ENCODE measurements at places on chromosomes 4 and X.

- no peak for DNase-seq
These were observed 2.9 kb upstream of the ATOH1 start for GRCh38 chr4:93825551-93826216.

- DNase-seq = no peak
These were observed 16.8 kb downstream of the SCFD2 start for GRCh38 chr4:53349091-53349491.

- DNase-seq = no peak
These were observed 419.3 kb upstream of the SLIT2 start for GRCh38 chr4:19832411-19832810.

- no peak for DNase-seq
These were observed 22.5 kb downstream of the MMGT1 start for GRCh38 chrX:135951291-135951690.

DNA sequence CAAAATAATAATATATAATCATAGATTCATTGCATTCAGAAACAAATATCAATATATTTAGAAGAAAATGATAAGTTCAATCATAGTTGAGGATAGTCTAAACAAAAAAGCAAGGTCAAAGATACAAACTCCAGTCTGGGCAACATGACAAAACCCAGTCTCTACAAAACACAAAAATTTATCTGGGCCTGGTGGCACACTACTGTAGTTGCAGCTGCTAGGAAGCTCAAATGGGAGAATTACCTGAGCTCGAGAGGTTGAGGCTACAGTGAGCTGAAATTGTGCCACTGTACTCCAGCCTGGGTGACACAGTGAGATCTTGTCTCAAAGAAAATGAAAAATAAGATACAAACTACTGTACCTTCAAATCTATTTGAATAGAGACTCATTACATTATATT, 52.7 kb upstream of the ANXA10 start:
- no peak for DNase-seq

All from effector memory CD8-positive, alpha-beta T cell (primary cell).